Left ventricle myocardium superior (tissue), 1 donor: ENCODE measurements at places on chromosomes 3 and 15.

DNA sequence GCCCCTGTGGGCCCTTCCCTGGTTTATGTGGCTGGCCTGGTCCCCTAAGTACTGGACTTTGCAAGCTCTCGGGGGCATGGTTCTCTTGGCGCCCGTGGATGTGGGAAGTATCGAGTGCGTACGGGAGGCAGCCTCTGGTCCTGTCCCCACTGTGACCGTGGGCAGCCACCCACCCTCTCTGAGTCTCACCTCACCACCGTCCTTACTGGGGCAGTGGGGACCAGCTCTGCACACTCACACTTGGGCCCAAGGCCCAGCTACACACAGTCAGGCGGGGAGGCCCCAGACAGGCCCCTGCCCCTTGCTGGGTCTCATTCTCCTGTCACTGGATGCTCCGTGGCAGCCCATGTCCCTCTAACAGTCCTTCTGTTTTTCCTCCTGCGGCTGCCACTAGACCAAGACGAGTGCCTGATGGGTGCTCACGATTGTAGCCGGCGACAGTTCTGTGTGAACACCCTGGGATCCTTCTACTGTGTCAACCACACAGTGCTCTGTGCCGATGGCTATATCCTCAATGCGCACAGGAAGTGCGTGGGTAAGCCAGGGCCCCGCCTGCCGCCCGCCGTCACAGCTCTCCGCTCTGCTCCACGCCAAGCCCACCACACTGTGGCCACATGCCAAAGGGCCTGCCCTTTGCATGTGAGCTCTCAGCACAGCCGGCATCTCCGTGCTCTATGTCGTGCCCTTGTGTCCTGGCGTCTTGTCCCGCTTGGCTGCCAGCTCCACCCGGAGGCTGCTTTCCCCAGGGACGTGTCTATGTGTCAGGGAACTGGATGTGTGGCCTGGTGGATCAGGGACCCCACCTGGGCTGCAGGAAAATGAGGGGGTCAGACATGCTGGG is 72.7 kb downstream of the FBLN2 start:
- DNase-seq: no peak

DNA sequence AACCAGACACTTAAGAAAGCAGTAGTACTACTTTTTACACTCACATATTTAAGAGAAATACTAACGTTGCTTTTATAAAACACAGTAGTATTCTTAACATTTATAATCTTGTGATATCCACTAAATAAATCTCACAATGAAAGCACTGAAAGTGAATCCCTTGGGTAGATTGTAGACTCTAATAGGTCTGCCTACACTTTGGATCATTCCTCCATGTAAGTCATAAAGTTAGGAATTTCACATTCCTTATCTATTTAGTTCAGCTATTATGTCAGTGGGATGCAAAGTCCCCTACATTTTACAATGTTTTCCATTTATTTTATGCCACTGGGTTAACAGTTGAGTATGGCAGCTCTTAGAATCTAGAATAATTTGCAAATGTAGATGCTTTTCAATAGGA is 330.7 kb downstream of the LSAMP start:
- DNase-seq: no peak

DNA sequence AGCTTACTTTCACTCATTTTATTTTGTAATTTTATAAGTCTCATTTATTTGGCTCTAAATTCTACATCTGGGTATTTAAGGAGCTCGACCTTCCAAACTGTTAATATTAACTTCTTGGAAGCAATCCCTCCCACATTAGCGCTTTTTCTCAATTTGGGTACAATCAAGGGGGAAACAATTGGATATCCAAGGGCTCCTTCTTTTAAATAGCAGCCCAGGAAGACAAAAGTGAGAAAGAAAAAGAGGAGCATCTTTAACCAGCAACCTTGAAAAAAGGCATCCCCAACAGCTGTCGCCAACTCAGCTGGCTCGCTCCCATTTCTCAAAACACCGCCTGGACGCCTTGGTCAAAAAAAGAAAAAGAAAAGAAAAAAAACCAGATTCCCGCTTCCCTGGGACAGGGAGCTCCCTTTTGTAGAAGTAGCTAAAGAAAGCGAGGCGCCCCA is 873 bp downstream of the C3orf70 start:
- no peak for DNase-seq

- no peak for DNase-seq
Observed at GRCh38 chr3:43693594-43693993, 2.9 kb downstream of the ABHD5 start.

GRCh38 chr3:149572796-149573414 is 84.9 kb downstream of the WWTR1 start:
- no peak for DNase-seq

- no peak for DNase-seq
Observed at GRCh38 chr3:57019057-57019456, 41.4 kb upstream of the SPATA12 start.

DNA sequence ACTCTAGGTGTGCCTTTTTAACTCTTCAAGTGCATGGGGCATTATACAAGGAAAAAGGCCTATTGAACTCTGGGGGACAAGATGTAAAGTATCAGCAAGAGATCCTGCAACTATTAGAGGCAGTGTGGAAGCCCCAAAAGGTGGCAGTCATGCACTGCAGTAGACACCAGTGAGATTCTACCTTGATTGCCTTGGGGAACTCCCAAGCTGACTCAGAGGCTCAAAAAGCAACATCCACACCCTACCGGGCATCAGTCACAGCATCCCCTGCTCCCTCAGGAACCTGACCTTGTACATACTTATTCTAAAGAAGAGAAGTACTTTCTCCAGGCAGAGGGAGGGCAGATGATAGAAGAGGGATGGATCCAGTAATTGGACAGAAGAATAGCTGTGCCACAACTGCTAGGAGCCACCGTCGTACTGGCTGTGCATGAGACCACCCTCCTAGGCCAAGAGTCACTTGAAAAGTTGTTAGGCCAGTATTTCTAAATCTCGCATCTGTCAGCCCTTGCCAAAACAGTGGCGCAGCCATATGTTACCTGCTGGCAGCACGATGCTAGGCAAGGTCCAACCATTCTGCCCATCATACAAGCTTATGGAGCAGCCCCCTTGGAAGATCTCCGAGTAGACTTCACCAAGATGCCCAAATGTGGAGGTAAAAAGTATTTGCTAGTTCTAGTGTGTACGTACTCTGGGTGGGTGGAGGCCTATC is 523.1 kb upstream of the FRG2C start:
- DNase-seq: no peak

DNA sequence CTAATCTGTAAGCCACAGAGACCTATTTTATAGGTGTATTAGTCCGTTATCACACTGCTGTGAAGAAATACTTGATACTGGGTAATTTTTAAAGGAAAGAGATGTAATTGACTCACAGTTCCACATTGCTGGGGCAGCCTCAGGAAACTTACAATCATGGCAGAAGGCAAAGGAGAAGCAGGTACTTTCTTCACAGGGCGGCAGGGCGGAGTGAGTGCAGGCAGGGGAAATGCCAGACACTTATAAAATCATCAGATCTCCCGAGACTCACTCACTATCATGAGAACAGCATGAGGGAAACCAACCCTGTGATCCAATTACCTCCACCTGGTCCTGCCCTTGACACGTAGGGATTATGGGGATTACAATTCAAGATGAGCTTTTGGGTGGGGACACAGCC is 108.7 kb downstream of the GALK2 start:
- DNase-seq: no peak

GRCh38 chr3:121995161-121996137 is 26.6 kb downstream of the ILDR1 start:
- peak; percentile 56 for DNase-seq

GRCh38 chr15:90873488-90873997 is 5.2 kb downstream of the FURIN start:
- DNase-seq: no peak

DNA sequence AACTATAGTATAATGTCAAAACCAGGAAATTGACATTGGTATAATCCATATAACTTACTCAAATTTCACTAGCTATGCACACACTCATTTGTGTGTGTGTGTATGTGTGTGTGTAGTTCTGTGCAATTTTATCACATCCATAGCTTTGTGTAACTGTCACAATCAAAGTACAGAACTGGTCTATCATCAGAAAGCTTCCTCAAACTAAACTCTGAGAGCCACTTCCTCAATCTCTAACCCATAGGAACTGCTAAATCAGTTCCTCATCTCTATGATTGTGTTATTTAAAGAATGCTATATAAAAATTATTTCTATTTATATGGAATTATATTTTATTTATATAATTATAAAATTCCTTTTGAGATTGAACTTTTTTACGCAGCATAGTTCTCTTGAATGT is 18.1 kb downstream of the LNP1 start:
- no peak for DNase-seq

DNA sequence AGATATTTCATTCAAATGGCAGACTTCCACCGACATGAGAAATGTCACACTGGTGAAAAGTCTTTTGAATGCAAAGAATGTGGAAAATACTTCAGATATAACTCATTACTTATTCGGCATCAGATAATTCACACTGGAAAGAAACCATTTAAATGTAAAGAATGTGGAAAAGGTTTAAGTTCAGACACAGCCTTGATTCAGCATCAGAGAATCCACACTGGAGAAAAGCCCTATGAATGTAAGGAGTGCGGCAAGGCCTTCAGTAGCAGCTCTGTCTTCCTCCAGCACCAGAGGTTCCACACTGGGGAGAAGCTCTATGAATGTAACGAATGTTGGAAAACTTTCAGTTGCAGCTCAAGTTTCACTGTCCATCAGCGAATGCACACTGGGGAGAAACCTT is 8.6 kb upstream of the ZNF621 start:
- DNase-seq: no peak

DNA sequence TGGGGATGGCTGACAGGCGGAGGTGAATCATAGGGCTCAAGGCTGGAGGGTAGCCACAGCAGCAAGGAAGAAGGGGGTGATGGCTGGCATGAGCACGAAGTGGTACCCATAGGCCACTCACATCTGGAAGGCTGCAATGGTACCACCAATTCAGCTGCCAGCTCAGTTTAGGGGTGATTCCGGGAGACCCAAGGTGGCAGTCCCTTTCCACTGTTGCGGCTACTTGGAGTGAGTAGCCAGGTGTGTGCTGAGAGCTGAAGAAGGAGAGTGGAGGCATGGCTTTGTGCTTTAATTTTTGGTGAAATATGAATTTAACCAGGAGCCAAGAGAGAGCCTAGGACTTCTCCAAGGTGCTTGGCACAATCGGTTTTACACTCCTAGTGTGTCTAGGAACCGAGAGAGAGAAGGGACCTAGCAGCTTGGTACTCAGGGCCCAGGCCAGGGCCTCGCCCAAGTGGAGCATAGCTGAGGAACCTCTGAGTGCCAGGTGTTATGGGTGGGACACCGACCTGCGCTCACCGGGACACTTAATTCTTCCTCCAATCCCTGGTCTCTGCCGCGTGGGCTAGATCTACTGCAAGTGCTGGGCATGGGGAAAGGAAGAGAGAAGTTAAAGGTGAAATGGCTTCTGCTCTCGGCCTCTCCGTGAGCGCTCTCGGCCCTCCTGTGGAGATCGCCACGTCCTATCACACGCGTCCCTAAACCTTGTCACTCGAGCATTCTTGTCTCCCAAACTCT is 32.2 kb upstream of the POLG start:
- DNase-seq: no peak

DNA sequence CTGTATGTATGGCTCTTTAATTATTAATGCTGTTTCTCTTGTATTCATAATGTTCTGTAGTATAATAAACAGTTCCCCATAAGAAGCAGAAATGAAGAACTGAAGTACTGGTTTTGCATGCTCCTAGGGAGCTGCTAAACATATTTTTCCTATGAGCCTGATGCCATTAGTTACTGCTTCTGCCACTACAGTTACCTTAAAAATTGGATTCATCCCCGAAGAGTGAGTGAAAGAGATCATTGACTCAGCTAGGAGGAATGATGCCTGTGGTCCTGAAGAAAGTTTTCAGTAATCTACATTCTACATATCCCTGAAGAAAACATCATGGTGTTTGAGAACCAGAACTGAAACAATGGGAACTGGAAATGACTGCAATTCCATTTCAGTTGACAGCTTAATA is 37.1 kb upstream of the ST3GAL6 start:
- no peak for DNase-seq

GRCh38 chr15:83283138-83283812 is 1.2 kb downstream of the BNC1 start:
- DNase-seq: peak; percentile 61
